ENCODE measurements at places on chromosomes 12 and 14.

DNA sequence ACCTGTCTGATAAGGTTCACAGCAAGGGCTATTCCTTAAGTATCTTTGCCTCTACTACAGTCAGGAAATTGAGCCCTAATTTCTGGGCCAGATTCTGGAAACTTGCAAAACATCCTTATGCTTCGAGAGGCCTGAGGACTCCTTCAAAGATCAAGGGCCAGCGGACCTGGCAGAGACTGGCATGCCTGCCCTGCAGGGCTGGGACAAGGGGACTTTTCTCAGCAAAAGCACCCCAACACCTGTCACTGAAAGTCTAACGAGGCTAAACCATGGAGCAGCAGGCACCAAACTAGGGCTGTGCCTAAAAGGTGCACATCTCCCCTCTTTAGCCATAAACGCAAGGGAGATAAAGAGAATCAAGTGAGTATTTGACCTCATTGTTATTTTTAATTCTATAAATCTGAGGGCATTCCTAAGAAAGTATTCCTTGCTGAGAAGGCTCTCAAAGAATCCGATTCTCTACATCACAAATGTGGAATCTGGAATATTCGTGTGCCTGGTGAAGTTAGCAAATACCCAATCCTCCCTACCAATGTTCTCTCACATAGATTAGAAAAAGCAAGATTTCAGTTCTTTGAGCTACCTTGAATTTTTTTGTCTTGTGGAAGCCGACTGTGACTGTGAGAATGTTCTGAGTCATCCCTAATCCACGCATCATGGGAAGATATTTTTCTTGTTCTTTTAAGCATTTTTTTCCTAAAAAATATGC lies 328.2 kb upstream of the NOVA1 start:
- DNase-seq: no peak

DNA sequence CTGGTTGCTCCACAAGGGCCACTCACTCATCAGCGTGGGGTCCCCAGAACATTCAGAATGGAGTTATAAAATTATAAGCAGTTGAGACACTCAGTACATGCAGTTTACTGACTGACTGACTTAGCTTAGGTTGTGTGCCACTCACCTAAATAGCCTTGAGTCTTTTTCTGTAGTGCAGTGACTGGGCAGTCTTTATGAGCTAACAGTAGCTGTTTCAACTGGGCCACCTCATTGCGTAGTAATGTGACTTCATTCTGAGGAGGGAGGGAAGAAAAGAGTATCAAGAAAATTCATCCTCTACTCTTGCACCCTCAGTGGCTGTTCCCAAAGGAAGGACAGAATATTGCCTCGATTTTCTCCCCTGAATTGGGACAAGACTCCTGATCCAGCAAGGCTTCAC lies 15.8 kb upstream of the NPFF start:
- no peak for DNase-seq

- DNase-seq: no peak
Measured at GRCh38 chr14:102923201-102923924, 900 bp downstream of the AMN start.

- no peak for DNase-seq
Measured at GRCh38 chr12:91918431-91918830, 227.2 kb downstream of the BTG1 start.

DNA sequence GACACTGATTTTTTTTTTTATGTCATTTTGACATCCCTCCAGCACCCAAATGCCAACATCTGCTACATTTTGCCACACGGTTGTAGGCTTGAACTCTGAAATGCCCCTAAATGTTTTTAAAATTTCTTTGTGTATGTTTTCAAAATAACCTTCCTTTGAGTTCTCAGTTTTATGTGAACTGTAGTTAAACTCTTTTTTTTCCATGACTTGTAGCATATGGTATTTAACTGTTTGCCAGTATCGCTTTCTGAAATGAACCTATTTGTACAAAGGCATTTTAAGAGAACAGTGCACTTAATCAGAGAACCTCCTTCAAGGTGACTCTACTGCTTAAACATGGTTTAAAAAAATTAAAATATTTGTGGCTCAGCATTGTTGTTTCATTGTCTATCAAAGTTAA lies 61.5 kb downstream of the PDE3A start:
- DNase-seq: no peak

DNA sequence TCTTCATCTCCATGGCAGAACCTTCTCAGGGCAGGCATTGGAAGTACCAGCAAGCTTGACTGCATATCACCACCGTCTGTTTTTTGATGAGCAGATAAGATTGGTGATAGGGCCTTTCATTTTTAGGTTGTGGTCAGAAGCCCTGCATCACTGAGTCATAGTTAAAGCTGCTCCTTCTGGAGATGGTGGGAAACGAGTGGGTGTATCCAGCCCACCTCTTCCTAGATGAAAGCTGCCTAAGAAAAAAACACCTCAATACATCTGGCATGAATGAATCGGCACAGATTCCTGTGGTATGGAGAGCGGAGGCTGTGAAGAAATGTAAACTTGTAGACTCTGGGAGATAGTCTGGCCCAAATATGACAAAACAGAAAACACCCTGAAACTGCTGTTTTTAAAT lies 248.7 kb upstream of the EGLN3 start:
- no peak for DNase-seq

DNA sequence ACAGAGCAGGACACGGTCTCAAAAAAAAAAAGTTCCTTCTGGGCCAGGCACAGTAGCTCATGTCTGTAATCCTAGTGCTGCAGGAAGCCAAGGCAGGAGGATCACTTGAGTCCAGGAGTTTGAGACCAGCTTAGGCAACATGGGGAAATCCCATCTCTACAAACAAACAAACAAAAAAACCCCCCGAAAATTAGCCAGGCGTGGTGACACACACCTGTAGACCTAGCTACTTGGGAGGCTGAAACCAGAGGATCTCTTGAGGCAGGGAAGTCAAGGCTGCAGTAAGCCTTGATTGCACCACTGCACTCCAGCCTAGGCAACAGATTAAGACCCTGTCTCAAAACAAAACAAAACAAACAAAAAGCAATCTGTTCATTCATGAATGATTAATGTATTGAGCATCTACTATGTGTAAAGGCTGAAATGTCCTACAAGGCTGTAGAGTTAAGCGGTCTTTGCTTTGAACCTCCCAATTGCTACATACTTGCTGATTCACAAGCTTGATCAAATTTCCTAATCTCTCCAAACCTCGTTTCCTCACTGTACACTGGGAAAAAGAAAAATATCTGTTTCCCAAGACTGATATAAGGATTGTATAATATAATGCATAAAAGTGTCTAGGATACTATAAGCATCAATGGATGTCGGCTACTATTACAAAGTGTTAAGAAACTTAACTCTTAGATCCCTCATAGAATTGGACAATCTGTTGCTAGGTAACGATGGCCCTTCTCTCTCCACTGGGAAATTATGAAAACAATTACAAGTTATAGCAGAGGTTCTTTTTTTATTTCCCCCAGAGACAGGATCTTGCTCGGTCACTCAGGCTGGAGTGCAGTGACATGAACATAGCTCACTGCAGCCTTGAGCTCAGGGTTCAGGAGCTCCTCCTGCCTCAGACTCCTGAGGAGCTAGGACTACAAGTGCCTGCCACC lies 7.9 kb upstream of the RILPL2 start:
- no peak for DNase-seq

- no peak for DNase-seq
Measured at GRCh38 chr12:14886271-14886670, 617 bp upstream of the MGP start.

GRCh38 chr14:99203080-99203479 lies 68.9 kb downstream of the BCL11B start:
- no peak for DNase-seq

DNA sequence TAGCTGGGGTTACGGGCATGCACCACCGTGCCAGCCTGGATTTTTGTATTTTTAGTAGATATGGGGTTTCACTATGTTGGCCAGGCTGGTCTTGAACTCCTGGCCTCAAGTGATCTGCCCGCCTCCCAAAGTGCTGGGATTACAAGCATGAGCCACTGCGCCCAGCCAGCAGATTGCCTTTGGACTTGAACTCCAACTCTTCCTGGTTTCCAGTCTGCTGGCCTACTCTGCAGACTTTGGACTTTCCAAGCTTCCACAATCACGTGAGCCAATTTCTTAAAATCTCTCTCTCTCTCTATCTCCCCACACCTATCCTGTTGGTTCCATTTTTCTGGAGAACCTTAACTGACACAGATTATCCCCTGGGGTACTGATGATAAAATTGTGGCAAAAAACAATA lies 55.0 kb downstream of the EMP1 start:
- no peak for DNase-seq

GRCh38 chr12:110826592-110827200 lies 20.1 kb upstream of the CCDC63 start:
- DNase-seq: peak; percentile 80

GRCh38 chr12:1195513-1195912 lies 204.5 kb downstream of the ERC1 start:
- no peak for DNase-seq

- no peak for DNase-seq
Measured at GRCh38 chr14:33924566-33925100, 26.2 kb downstream of the EGLN3 start.

GRCh38 chr12:30884799-30885198 lies 41.7 kb upstream of the TSPAN11 start:
- no peak for DNase-seq

DNA sequence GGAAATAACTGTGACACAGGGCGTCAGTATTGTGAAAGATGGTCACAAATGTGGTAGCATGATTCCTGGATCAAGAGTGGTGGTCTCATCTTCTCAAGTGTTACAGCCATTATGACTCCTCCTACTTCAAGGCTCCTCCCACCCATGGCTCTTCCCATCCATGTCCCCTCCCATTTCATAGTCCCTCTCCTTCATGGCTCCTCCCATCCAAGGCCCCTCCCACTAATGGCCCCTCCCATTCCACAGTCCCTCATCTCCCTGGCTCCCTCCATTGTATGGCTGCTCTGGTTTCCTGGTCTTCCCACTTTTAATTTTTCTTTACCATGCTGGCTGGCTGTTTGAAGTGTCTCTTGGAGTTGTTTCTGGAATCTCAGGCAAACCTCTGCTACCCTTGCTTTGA lies 1375.2 kb upstream of the TMEM132C start:
- DNase-seq: no peak

Data from stimulated activated CD4-positive, alpha-beta T cell treated with anti-CD3 and anti-CD28 coated beads, Interleukin-1b, Interleukin-23, amount 100 ng/mL, for 24 hours (primary cell).